Activated CD4-positive, alpha-beta T cell treated with anti-CD3 and anti-CD28 coated beads, Interleukin-2, amount 50 U/mL, for 48 hours (primary cell): ENCODE measurements at places on chromosomes 7 and 10.

- DNase-seq = no peak
Observed at GRCh38 chr7:130734815-130735716, 1.1 kb upstream of the KLF14 start.

DNA sequence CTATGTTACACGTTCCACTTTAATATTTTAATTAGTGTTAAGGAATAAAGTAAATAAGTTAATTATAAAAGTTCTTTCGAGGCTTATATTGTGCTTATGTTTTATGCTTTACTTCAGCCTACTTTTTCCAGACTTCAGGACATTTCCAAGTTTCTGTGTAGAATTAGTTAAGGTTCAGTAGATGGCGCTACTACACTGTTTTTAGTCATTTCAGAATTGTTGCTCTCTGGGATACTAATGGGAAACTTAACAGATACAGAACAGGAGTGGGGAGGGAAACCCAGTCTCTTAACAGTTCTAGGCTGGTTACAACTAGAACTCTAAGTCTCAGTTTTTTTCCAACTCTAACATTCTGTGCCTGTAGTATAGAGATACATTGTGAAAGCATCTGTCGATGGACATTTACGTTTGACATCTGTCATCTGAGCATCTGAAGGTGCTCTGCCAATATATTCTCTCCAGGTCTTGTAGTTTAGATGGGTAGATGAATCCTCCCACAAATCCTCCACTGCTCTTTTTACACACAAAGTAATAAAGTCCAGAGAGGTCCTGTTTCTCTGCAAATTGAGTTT is 56.8 kb upstream of the FAM171A1 start:
- DNase-seq = no peak

- DNase-seq = no peak
Observed at GRCh38 chr7:90618876-90619275, 22.8 kb downstream of the CDK14 start.

DNA sequence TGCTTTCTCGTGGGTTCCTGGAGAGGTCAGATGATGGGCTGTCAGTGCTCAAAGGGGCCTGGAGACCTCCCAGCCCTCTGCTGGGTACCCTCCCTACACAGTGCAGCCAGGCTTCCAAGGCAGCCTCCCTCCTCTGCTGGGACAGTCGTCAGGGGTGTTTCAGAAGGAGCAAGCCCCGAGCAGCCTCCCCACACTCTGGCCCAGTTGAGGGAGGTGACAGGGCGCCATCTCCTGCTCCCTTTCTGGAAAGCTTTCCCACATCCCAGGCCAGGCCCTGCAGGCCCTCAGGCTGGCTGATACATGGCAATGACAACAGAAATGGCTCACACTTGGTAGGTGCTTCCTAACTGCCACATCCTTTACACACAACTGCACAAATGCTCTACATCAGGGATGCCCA is 32.1 kb downstream of the KCNMA1 start:
- no peak for DNase-seq

GRCh38 chr7:69534461-69535041 is 63.7 kb upstream of the AUTS2 start:
- DNase-seq = no peak

DNA sequence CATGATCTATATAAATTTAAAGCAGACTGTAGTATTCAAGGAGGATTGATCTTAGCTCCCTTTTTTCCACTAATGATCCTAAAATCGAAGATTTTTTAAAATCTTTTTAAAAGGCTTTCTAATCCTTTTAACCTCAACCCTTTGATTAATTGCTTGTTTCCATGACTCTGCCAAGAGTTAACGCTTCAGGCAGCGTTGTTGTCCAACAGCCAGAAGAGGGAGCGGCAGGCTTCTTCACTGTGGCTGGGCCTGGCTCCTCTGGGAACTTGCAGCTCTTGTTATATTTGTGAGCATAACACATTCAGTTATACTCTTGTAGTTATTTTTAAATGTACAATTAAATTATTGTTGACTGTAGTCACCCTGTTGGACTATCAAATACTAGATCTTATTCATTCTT is 26.3 kb downstream of the CRCP start:
- DNase-seq = no peak
